NCI-H526 treated with DMSO at 0.1 percent for 48 hours (cell line): ENCODE measurements at places on chromosomes 2 and 18.
A peak's percentile ranks its signal among the peaks of the same experiment; 100 is the strongest.

- no peak for DNase-seq
These were observed 15.5 kb upstream of the CD8A start for GRCh38 chr2:86806059-86806857.

- no peak for DNase-seq
These were observed 70.5 kb downstream of the CSRNP3 start for GRCh38 chr2:165539985-165540384.

DNA sequence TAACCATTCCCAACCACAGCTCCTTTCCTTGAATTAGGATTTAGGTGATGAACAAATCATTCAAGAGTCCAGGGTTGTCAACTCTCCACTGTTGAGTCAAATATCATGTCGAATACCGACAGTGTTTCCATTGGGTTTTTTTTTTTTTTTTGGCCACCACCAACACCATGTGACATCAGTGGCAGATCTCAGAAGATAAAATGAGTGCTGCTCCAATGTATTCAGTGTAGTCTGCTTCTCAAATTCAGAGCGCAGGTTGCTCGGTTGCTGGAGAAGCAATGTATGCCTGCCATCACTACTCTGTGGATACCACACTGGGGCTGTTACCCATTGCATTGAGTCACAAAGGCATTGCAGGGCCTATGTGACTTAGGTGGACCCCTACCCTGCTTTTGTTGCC lies 10.8 kb upstream of the ATL2 start:
- DNase-seq = no peak

GRCh38 chr2:216714376-216714775 lies 19.0 kb upstream of the IGFBP5 start:
- no peak for DNase-seq

DNA sequence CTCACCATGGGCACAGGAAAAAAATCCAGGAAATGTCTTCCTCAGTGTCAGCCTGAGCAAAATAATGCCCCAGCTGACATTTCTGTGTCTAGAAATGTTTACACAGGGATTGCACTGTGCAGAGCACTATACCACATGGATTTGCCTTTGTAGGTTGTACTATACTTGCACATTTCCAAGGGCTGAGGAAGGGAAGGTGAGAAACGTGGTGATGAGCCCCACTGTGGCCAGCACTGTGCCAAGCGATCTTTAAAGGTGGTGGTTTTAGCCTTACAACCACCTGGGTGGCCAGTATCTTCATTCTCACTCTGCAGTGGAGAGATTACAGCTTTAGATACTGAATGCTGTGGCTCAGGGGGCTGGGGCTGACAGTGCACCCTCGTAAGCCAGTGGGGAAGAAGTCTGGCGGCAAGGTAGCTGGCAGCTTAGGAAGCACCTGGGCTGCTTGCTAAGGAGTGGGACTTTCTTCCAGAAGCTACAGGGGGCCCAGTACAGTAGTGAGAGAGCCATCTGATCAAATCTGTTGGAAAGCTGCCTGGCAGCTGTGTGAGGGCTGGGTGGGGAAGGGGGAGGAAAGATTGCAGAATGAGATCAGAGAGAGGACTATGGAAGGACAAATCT lies 81.4 kb upstream of the MSH2 start:
- DNase-seq = no peak

DNA sequence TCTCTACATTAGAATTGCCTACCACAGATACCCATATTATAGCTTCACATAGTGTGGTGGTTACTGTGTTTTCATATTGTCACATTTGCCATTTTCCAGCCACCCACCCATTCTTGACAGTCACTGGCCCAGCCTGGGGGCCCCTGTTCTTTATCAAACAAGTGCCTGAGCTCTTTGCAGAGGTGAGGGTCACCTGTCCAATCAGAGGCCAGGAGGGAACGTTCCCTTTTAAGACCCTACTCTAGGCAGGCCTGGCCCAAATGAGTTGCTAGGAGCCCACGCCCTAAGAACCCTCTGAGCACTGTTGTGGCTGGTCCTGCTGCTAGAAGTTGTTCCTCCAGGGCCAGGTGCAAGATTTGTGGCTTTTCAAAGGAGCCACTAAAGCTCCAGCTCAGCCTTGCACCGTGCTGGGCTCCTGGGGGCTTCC lies 5.2 kb downstream of the IL37 start:
- no peak for DNase-seq

- DNase-seq = no peak
These were observed 157.1 kb upstream of the SCN7A start for GRCh38 chr2:166651080-166651675.

- no peak for DNase-seq
These were observed 416.6 kb downstream of the TMX3 start for GRCh38 chr18:68298330-68298729.

DNA sequence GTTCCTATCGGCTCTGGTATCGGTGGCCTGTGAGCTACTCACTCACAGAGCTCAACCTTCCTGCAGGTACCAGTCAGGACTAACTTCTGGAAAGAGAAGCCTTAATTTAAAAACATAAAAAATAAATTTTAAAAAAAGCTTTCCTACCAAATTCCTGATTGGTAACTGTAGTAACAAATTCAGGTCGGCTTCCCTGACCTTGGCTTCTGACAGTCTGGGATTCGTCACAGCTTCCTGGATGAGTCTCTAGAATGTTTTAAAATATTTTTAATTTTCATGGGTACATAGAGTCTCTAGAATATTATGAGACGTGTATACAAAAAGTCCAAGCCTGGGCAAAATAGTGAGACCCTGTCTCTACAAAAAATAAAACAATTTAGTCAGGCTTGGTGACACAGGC lies 45.0 kb upstream of the MTCL1 start:
- DNase-seq = no peak

DNA sequence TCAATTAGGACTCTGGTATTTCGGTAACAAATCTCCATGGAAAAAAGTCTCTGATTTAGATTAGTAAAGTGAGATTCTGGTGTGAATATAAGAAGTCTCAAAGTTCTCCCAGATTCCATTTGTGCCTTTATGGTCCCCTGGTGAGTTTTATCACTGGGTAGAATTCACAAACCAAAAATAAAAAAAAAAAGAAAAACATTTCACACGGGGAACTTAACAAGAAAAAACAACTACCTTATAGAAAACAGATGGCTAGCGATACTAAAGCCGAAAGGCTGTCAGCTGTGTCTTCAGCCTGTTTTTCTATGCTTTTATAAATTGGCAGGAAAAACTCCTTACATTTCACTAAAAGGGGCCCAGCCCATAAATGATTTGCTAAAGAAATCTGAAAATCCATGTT lies 50.6 kb downstream of the COL5A2 start:
- DNase-seq = no peak

GRCh38 chr18:50654658-50655550 lies 95.0 kb downstream of the MAPK4 start:
- no peak for DNase-seq

- peak; percentile 16 for DNase-seq
These were observed 2.1 kb downstream of the CNTNAP5 start for GRCh38 chr2:124027182-124027581.

DNA sequence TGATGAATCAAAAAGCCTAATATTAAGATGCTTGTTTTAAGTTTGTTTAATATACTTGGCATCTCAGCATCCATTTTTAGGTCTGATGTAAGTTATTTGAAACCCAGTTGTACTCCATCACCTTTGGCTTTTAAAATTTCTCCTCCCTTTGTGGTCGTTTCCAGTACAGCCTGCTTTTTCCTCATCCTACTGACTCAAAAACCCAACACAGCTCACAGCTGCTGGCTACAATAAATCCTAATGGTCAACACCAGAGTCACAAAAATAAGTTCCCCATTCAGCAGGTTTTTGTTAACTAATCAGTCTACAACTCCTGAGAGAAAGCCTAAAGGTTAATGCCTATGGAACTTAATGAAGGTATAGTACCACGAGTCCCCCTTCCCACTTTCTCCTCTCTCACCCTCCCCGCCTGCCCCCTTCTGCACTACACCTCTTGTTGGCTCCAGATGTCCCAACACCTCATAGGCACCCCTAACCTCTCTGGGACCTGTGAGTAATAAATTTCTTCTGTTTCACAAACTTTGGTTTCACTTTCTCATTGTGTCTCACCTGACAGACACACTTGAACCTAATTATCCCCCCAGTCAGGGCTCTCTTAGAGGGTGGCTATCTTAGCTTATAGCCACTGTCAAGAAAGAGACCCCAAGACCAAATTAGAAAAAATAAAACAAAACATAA lies 148.6 kb downstream of the GALNT1 start:
- no peak for DNase-seq

GRCh38 chr2:152298754-152299153 lies 36.2 kb upstream of the FMNL2 start:
- peak; percentile 58 for DNase-seq

- no peak for DNase-seq
These were observed 435.7 kb downstream of the ZEB2 start for GRCh38 chr2:144084114-144084661.

GRCh38 chr2:130824492-130825061 lies 12.1 kb upstream of the ARHGEF4 start:
- no peak for DNase-seq

GRCh38 chr2:221629468-221629867 lies 57.4 kb upstream of the EPHA4 start:
- no peak for DNase-seq

- DNase-seq = no peak
These were observed 15.4 kb upstream of the RMC1 start for GRCh38 chr18:23487738-23488570.

GRCh38 chr2:43085929-43086328 lies 140.5 kb downstream of the ZFP36L2 start:
- no peak for DNase-seq

- no peak for DNase-seq
These were observed 4.1 kb upstream of the ZNF397 start for GRCh38 chr18:35236571-35237363.

GRCh38 chr2:194723446-194723845 lies 933.6 kb upstream of the SLC39A10 start:
- DNase-seq = no peak

DNA sequence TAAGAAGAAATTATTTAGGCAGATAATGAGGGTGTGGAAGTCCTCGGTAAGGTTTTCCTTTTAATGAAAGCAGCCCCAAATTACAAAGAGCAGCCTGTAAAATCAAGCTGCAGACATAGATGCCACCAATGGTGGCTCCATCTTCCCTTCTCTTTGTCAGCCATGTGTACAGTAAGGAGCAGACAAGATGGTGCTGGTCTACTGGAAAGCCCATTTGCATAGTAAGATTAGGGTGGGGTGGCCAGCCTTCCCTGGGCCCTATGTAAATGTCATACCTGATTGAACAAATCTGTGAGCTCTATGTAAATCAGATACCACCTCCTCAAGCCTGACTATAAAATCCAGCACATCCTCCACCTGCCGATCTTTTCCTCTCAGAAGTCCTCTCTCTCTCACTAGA lies 154.4 kb upstream of the SERTAD2 start:
- DNase-seq = peak; percentile 86

DNA sequence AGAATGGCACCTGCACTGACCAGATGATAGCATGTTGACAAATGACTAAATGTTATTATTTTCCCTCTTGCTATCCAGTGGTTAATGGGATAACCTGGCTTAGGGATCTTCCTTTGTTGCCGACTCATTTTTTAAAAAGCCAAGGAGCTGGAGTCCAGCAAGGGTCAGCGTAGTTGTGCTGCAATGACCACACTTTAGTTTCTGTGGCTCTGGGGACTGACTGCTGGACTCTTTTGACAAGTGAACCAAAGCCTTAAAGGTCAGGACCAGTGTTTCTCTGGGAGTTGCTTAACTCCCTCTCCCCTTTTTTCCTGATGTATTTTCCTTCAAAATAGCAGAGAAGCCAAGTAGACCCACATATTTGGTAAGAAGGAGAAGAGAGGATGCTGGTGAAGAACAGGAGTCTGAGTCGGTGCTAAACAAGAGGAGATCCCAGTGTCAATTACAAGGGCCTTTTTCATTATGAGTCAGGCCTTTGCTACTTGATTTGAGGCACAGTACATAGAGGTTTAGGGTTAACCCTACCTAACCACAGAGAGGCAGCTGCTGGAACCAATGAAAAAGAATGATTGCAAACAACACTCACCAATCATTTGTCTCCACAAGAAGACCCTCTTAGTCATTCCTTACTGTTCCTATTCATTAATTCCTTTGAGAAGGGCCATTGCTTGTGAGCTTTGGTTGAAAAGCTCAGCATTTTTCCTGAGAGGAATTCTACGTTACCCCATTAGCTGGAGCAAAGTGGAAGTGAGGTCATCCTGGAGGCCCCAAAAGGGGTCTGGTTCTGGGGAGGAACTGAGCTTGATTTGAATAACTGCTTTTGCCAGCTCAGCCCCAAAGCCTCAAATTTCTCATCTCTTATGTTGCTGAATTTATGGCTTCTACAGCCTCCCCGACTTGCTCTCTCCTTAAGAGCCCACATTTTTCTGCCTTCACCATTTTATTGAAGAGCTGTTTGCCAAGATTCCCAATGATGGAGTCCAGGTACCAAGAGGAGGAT lies 137.6 kb upstream of the HNMT start:
- DNase-seq = no peak

DNA sequence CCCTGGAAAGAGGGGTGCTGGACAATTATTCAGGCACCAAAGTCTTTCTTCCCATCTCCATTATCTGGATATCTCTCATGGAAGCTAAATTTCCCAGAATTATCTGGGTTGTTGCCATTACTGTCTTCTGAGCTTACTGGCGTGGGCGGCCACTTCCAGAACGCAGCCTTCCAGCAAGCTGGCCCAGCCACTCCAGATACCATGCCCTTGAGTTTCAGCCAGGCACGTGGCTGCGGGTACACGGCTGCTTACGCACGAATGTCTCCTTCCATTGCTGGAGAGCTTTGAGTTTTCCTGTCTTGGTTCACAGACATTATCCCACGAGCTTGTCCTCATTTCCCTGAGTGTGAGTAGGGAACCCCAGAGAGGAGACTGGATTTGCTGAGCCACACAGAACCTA lies 32.7 kb downstream of the CELF4 start:
- DNase-seq = no peak

DNA sequence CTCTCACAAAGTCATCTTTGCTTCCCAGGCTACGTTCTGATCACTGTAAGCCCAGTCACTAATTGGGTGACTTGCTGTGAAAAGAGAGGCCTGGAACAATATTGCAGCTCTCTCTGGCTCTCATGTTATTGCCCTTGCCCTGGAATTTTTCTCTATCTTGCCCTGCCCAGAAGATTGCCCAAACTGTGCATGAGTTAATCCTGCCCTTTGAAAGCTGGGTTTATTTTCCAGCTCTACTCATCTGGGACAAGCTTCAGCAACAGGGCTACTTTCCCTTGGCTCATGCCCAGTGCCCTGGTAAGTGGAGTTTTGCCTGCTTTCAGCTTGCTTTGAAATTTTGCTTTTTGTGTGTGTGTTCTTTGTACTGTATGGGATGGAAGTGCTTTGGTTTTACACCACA lies 6.9 kb upstream of the EHBP1 start:
- no peak for DNase-seq

GRCh38 chr2:121699421-121700333 lies 37.0 kb downstream of the NIFK start:
- DNase-seq = no peak
